NCI-H1105 treated with DMSO at 0.1 percent for 48 hours (cell line): ENCODE measurements at places on chromosomes 4 and X.

DNA sequence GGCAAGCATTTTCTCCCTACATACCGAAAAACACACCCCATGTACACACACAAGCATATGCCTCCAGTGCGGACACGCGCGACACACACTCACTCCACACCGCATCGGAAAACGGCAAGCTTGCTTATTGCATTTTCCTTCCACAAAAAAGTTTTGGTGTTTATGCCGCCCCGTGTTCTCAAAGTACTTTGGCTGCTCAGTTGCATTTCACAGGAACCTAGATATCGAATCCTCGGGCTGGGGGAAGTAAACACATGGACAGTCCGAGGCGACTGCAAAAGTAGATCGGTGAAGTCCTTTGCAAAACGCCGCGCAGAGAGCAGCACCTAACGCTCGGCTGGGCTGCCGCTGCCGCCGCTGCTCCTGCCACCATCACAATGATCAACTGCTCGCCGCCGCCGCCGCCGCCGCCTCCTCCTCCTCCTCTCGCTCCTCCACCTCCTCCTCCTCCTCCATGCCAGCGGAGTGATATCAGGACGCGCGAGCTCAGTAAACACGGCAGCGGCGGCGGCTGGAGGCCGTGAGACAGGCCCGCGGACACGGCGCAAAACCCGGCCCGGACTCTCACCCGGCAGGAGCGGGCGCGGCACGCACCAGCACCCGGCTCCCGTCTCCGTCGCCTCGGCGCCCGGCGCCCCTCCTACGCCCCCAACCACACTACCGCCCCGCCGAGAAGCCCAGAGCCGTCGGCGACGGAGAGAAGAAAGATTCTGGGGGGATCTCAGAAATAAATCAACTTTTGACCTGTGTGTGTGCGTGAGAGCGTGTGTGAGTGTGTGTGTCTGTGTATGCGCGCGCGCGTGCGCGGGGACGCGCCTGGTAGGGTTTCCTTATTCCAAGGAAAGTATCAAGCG is at the start of gene MAML3:
TSS of gene MAML3 (minus strand) at position 467 of the 854 bp plus-strand sequence. CDS start 857 bp downstream, outside the sequence.
- DNase-seq: peak; percentile 85

DNA sequence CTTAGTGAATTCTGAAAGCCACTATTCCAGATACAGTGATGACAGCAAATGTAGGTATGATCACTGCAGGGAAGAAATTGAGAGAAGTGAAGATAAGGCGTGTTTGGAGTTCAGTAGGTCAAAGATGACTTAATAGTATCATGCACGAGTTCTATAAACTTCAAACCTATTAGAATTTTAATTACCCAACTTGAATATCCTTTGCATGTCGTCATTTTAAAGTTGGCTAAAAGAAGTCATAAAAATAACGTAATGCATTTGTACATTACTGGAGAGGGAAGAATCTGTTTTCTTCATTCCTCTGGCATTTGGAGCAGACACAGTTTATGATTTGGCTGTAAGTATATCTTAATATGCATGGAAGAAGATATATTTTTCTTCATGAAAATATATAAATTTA is 68.6 kb upstream of the MXRA5 start:
- no peak for DNase-seq

- no peak for DNase-seq
Observed at GRCh38 chr4:114208574-114209151, 229.2 kb upstream of the ARSJ start.

- no peak for DNase-seq
Observed at GRCh38 chr4:94160774-94161173, 46.9 kb upstream of the SMARCAD1 start.

DNA sequence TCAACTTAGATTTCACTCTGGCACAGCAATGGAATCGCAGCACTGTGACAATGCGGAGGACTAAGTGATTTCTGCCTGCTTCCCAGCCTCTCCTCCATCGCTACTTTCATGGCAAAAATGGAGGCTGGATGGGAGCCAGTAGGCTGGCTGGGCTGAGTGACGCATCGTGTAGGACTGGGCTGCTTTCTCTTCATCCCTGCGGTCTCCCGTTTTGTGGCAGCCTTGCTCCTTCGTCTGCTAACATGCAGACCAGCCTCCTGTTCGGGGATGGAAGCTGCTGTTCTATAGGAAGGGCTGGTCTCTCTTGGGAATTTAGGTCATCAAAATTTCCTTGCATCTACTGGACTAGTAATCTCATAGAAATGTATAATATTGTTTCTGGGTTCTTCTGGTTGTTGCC is 15.8 kb upstream of the RGS12 start:
- no peak for DNase-seq

GRCh38 chrX:39972340-39972739 is 125.4 kb downstream of the BCOR start:
- no peak for DNase-seq

DNA sequence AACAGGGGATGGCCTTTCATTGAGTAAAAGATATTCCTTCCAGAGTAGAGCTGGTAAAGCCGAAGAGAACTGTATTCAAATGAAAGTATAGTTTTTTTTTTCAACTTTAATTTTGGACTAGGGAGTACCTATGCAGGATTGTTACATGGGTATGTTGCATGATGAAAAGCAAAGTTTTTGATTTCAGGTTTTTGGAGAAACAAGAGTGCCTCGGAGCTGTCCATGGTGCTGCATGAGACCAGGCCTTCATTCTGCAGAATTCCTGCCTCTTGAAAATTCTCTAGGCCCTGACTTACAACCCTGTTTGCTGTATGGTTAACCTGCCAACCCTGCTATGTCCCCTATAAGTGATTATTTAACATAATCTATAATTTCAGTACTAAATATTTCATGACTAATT is 1065.7 kb upstream of the FTHL17 start:
- DNase-seq: no peak

DNA sequence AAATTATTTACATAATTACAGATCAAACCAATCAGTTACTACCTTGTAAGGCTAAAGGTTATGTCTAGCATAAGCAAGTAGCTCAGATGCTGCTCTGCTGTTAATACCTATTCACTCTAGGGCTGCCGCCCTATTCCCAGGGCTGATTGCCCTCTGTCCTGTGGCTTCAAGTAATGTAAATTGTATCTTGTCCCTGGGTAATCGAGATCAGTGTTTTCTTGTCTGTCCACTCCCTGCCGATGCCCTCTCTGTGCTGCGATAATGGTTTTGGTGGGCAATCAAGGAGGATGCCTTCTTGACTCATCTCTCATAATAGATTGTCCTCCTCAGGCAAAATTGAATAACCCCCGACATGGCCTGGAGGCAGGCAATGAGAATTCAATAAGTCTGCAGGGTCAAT is 641.0 kb upstream of the PITX2 start:
- DNase-seq: no peak

DNA sequence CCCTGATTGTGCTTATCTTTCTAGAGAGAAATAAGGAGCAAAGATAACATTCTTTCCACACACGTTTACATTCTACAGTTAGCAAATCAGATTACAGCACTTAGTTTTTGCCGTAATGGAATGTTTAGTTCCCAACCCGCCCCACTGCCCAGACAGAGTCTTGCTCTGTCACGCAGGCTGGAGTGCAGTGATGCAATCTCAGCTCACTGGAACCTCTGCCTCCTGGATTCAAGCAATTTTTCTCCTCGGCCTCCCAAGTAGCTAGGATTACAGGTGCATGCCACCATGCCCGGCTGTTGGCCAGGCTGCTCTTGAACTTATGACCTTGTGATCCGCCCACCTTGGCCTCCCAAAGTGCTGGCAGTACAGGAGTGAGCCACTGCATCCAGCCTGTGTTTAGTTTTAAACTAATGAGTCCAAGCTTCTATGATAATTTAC is 8.4 kb upstream of the PRPS1 start:
- DNase-seq: no peak

DNA sequence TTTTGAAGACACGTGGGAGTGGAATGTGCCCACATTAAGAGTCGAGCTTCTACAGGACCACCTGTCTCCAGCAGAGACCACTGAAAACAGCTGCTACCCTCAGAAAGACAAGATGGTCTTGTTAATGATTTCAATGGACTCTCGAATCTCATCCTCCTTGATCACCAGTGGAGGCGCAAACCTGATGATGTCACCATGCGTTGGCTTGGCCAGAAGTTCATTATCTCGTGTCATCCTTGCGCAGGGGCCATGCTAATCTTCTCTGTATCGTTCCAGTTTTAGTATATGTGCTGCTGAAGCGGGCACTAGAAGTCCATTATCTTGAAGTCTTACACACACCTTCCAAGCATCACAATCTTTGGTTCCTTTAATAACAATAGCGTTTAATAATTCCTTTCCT is 23.3 kb downstream of the SPACA5B start:
- DNase-seq: no peak

DNA sequence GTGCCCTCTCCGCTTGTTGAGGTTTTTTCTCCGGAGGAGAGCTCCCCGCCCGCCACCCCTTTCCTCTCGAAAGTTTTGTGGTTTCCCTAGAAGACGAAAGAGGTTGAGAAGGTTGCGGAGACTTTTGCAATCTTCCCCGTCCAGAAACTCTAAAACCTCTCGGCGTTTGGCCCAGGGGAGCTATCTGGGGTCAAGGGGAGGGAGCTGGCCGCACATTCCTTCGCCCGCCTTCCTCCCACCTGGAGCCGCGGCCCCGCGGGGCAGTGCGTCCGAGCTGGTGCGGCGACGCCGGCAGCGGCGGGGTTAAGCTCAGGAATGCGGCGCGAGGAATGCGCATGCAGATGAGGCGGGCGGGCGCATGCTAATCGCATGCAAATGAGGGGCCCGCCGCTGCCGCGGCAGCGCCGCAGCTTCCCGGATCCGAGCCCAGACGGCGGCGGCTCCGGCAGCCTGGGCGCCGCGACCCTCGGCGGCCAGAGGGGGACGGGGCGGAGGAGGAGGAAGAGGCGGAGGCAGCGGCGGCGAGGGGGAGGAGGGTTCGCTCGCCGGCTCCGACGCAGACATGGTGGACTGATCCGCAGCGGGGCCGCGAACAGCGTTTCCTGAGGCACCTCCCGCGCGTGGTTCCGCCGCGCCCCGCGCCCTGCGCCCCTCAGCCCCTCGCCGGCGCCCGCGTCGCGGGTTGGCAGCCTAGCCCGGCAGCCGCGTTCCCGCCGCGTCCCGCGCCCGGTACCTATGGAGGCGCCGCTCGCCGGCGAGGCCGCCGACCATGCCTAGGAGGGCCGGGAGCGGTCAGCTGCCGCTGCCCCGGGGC is at the start of gene WWC2:
TSS of gene WWC2 (plus strand) at position 535 of the 814 bp plus-strand sequence. CDS start at position 770, 235 bp downstream.
- peak; percentile 44 for DNase-seq

DNA sequence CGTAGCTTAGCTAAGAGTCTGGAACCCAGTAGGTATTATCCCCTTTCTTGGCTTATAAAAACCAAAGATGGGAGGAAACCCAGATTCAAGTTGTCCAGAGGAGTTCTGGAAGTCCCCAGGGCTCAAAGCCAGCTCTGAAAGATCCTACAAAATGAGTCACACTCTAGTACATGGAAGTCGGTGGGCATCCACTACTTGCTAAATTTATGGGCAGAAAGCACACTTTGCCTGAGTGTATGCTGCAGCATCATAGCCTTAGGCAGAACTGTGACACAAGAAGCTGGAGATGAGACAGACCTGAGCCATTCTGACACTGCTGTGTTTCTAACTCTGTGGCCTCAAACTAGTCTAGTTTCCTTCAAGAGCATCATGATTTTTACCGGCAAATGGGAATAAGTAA is 429.3 kb downstream of the AFF2 start:
- DNase-seq: no peak

DNA sequence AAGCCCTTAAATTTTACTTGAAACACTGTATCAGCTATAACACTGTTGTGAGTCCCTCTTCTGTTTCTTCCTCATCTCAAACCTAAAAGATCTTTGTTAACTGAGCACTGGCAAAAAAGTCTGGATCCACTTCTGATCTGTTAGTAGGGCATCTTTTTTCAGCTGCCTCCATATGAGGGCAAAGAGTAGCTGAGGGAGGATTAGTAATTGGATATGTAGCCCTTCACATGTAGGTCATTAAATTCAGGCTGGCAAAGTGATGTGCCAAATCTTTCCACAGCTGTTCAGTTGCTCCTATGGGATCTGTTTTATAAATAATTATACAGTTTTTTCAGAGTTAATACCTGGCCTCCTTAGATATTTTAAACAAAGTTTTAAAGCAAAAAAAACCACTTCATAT is 1.1 kb upstream of the TRMT10A start:
- DNase-seq: no peak
